ENCODE measurements at places on chromosomes 6 and 20.

DNA sequence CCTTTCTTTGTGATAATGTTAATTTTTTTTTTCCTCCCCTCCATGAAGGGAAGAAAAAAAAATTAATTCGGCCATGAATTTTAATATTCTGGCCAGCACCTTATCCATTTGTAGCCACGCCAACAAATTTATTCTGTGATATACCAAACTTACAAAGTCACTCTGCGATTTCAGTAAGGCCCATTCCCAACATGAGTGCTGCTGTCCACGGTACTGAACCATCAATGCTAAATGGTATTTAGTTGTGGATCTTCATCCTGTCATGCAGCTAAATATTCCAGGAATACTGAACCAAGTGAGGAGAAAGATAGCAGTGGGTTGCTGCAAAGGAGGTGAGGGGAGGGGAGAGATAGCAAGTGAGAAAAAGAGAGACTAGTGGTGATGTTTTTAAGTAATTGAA is 19.5 kb upstream of the RSPH4A start:
- no peak overlapping the region for H3K4me3 ChIP-seq
- no peak overlapping the region for H3K27ac ChIP-seq
- DNase-seq = peak; percentile 42

DNA sequence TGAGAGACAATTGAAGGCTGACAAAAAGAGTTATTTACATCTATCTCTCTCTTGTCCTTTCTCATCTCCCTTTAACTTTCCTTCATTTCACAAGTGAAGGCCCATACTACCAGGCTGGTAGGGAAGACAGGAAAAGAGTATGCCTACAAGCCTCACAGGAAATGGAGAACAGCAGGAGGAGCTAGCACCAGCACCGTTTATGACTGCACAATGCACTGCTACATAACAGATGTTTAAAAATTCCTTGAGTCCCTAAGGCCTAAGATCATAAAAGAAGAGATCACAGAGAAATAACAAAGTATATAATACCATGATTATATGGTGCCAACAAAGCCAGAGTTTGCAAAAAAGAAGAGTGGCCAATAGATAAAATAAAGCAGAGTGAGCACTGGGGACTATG is 194.8 kb downstream of the UNC5CL start:
- H3K4me3 ChIP-seq = no peak overlapping the region
- no peak overlapping the region for H3K27ac ChIP-seq
- no peaks in the 10 kb centered on the region for H3K36me3 ChIP-seq

- no peaks in the 10 kb centered on the region for H3K36me3 ChIP-seq
- H3K4me1 ChIP-seq = no peaks in the 10 kb centered on the region
- no peak overlapping the region for H3K27ac ChIP-seq
Measured at GRCh38 chr6:132272776-132273175, 128.5 kb downstream of the MOXD1 start.

- no peaks in the 10 kb centered on the region for H3K27me3 ChIP-seq
- no peaks in the 10 kb centered on the region for H3K36me3 ChIP-seq
- no peak overlapping the region for H3K27ac ChIP-seq
- no peaks in the 10 kb centered on the region for H3K4me1 ChIP-seq
- DNase-seq = no peak
- no peak overlapping the region for H3K4me3 ChIP-seq
Measured at GRCh38 chr6:103101267-103101666, 1707.8 kb downstream of the GRIK2 start.

DNA sequence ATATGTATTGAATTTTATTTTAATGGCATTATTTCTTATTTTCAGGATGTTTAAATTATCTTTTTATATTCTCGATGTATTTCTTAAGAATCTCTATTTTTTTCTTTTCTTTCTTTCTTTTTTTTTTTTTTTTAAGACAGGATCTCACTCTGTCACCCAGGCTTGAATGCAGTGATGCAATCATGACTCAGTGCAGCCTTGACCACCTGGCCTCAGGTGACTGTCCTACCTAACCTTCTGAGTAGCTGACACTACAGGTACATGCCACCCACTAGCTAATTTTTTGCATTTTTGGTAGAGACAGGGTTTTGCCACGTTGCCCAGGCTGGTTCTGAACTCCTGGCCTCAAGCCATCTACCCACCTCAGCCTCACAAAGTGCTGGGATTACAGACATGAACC is 143.8 kb upstream of the LAMA2 start:
- H3K36me3 ChIP-seq = no peaks in the 10 kb centered on the region
- H3K4me3 ChIP-seq = no peak overlapping the region
- no peaks in the 10 kb centered on the region for H3K4me1 ChIP-seq
- no peak for DNase-seq
- no peak overlapping the region for H3K27ac ChIP-seq

DNA sequence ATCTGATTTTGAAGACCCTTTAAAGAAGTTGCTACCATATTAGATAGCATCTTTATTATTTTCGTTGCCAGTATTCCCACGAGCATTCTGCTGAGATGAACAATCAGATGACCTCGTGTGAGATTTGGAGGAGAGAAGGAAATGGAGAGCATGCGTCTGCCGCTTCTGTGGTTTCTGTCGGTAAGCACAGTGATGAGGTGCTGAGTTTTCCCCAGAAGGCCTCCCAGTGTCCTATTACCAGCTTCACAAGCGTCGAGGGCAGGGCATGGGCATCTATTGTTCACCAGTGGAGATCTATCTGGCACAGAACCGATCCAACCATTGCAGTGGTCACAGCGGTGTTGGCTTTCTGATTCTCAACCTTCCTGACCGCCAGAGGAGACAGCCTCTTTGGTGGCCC is 29.4 kb downstream of the TRAF3IP2 start:
- H3K36me3 ChIP-seq = peaks cover 20% of the 10 kb centered on the region
- peaks cover 26% of the 10 kb centered on the region for H3K4me1 ChIP-seq
- peak overlapping the region; percentile 38 for H3K27ac ChIP-seq
- DNase-seq = peak; percentile 67
- H3K27me3 ChIP-seq = no peaks in the 10 kb centered on the region

DNA sequence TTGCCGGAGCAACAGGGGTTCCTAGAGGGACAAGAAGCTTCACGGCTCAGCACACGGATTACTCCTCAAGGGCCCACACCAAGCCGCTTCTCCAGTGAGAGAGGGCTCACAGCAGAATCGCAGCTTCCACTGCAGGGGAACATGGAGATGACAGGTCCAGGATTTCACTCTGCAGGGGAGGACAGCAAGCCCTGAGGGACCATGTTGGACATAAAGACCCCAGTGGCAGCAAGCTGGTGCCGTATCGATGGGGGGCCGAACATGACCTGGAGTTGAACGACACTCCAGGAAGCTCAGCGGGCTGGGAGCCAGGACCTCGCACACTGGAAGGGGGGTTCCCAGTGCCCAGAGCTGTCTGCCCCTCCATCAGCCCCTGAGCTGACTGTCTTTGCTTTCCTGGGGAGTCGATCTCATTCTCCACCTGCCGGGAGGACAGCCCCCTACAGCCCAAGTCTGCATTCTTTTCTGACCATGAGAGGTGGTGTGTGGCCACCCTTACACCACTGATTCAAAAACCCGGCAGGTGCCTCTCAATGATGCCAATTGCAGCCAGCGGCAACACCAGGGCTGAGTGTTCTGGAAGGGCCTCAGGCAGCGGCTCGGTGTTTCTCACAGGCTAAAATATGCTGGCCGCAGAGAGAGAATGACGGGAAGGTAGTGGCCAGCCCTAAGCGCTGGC is 194.5 kb upstream of the CDH4 start:
- H3K27me3 ChIP-seq = no peaks in the 10 kb centered on the region
- DNase-seq = no peak
- no peak overlapping the region for H3K27ac ChIP-seq
- H3K4me1 ChIP-seq = no peaks in the 10 kb centered on the region

DNA sequence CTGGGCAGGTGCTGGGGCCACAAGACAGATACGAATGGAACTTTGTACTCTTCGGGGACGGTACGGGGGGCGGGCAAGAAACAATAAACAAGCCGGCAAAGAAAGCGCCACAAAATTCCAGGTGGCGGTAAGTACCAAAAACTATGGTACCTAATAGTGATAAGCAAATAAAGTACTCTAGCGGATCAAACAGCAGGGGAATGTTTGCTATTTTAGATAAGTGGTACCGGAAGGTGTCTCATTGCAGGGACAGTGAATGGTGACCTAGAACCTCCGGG is 15.1 kb upstream of the RIPK1 start:
- H3K4me1 ChIP-seq = no peaks in the 10 kb centered on the region
- H3K36me3 ChIP-seq = no peaks in the 10 kb centered on the region
- H3K4me3 ChIP-seq = no peak overlapping the region
- peaks cover 10% of the 10 kb centered on the region for H3K27me3 ChIP-seq
- no peak for DNase-seq

- no peak overlapping the region for H3K4me3 ChIP-seq
- DNase-seq = peak; percentile 22
- peaks cover 16% of the 10 kb centered on the region for H3K4me1 ChIP-seq
- no peaks in the 10 kb centered on the region for H3K36me3 ChIP-seq
- no peaks in the 10 kb centered on the region for H3K27me3 ChIP-seq
Measured at GRCh38 chr6:169171951-169172350, 81.7 kb downstream of the THBS2 start.

DNA sequence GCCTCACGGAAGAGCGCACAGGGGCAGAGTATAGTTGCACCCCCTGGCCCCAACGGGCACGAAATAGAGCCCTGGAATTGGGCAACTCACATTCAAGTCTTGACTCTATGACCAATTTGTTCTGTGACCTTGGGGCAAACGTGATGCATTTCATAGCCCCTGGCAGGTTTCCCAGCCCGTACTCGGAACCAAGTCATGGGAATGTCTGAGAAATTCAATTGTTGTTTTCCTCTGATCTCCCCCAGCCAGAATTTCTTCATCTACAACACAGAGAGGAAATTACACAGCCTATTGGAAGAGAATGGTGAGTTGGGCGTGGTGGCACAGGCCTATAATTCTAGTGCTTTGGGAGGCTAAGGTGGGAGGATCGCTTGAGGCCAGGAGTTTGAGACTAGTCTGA is 322.3 kb upstream of the SULF2 start:
- H3K4me1 ChIP-seq = no peaks in the 10 kb centered on the region
- DNase-seq = no peak
- H3K27ac ChIP-seq = no peak overlapping the region
- no peaks in the 10 kb centered on the region for H3K27me3 ChIP-seq
- H3K36me3 ChIP-seq = no peaks in the 10 kb centered on the region

DNA sequence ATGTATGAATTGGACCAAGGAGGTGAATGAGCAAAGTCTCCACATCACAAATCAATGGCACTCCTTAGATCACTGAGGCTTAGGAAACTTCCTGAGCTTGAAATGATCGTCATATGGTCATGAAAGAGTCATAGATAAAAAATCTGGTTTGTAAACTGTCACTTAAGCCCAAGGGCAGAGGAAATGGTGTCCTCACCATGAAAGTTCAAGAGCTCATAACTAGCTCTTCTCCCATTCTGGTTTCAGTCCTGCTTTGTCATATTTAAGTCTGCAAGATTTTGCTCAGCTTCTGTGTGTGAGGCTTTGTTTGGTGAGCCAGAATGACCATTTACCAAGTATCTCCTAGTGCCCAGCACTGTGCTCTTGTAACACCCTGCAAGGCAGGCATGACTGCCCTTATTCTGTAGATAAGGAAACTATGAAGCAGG is 60.5 kb downstream of the GJA10 start:
- no peak overlapping the region for H3K4me3 ChIP-seq
- H3K36me3 ChIP-seq = no peaks in the 10 kb centered on the region
- peak; percentile 17 for DNase-seq

DNA sequence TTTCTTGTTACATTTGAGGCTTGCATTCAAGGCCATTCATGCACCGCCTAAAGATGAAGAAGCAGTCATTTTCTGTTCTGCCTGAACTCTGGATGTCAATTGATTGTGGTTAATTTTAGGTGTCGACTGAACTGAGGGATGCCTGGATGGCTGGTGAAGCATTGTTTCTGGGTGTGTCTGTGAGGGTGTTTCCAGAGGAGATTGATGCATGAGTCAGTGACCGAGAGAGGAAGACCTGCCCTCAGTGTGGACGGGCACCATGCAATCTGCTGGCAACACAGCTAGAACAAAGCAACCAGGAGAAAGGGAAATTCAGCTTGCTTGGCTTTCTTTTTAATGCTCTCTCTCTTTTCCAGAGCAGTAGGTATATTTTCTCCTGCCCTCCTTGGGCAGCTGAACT is 164.1 kb upstream of the ECI2 start:
- H3K4me3 ChIP-seq = no peak overlapping the region
- H3K36me3 ChIP-seq = no peaks in the 10 kb centered on the region
- no peak overlapping the region for H3K27ac ChIP-seq
- peaks cover 8% of the 10 kb centered on the region for H3K27me3 ChIP-seq
- DNase-seq = no peak
- peaks cover 3% of the 10 kb centered on the region for H3K4me1 ChIP-seq

GRCh38 chr6:86609549-86610388 is 327.6 kb upstream of the HTR1E start:
- no peaks in the 10 kb centered on the region for H3K27me3 ChIP-seq
- H3K36me3 ChIP-seq = no peaks in the 10 kb centered on the region
- no peak for DNase-seq
- no peak overlapping the region for H3K4me3 ChIP-seq

- DNase-seq = no peak
- H3K4me1 ChIP-seq = no peaks in the 10 kb centered on the region
- no peaks in the 10 kb centered on the region for H3K36me3 ChIP-seq
- no peak overlapping the region for H3K4me3 ChIP-seq
Measured at GRCh38 chr6:12311106-12311505, 20.9 kb downstream of the EDN1 start.

DNA sequence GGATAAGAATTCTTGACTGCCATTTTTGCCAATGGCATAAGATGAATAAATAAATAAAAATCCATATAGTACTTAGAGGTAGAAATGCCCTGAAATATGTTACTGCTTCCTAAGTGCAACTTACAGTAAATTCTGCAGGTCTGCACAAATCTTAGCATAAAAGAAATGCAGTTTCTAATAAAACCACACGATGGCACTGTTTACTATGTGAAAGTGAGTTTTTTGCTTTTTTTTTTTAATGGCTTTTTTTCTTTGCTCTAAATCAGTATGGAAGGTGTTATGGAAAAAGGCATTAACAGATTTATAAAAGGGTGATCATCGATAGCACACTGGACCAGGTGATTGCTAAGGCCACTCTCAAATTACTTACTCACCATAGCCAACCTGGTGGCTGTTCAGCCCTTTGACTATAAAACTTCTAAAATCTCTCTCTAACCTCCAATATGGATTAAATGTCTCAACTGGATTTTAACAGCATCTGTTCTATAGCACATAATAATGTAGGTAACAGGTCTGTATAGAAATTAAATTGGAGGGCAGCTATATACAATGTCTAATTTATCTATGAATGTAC is 45.8 kb downstream of the AHI1 start:
- peak; percentile 43 for DNase-seq
- peaks cover 7% of the 10 kb centered on the region for H3K36me3 ChIP-seq
- no peaks in the 10 kb centered on the region for H3K4me1 ChIP-seq
- no peak overlapping the region for H3K27ac ChIP-seq

- no peak overlapping the region for H3K4me3 ChIP-seq
- no peaks in the 10 kb centered on the region for H3K36me3 ChIP-seq
- H3K27ac ChIP-seq = no peak overlapping the region
- H3K4me1 ChIP-seq = no peaks in the 10 kb centered on the region
- no peaks in the 10 kb centered on the region for H3K27me3 ChIP-seq
Measured at GRCh38 chr6:123430970-123431369, 205.8 kb downstream of the TRDN start.

GRCh38 chr20:24567508-24567907 is 98.1 kb downstream of the SYNDIG1 start:
- no peak overlapping the region for H3K4me3 ChIP-seq
- H3K27me3 ChIP-seq = peaks cover 7% of the 10 kb centered on the region
- no peaks in the 10 kb centered on the region for H3K36me3 ChIP-seq
- no peak overlapping the region for H3K27ac ChIP-seq

- DNase-seq = no peak
- no peak overlapping the region for H3K4me3 ChIP-seq
- H3K27ac ChIP-seq = no peak overlapping the region
- H3K36me3 ChIP-seq = 0 out of 2 replicates have a peak, but pooled peaks cover 2% of the 10 kb centered on the region
Measured at GRCh38 chr20:44031781-44032582, 117.3 kb downstream of the TOX2 start.

- H3K27ac ChIP-seq = no peak overlapping the region
- DNase-seq = no peak
Measured at GRCh38 chr6:7050004-7050403, 57.8 kb upstream of the RREB1 start.

All from IMR-90 (cell line).